Central memory CD4-positive, alpha-beta T cell (primary cell): ENCODE measurements at places on chromosomes 13 and 19.

GRCh38 chr13:108859197-108860012, 230.0 kb downstream of the MYO16 start:
- DNase-seq: no peak

DNA sequence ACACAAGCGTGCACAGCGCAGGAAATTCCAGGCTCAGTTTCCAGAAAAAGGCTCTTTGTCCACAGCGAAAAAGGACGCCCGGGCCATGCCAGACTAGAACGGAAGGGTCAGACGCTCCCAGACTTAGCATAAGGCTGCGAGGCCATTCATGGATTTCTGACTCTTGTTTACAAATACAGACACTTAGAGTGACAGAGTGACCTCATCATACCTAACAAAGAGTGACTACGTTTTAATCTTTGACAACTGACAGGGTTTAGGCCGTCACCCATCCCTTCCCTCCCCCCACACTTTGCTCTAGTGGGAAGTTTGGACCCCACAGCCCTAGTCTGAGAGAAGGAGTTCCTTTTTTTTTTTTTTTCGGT, 418 bp upstream of the ZNF709 start:
- no peak for DNase-seq

GRCh38 chr19:54674021-54674617, 11.3 kb downstream of the LILRB4 start:
- no peak for DNase-seq

DNA sequence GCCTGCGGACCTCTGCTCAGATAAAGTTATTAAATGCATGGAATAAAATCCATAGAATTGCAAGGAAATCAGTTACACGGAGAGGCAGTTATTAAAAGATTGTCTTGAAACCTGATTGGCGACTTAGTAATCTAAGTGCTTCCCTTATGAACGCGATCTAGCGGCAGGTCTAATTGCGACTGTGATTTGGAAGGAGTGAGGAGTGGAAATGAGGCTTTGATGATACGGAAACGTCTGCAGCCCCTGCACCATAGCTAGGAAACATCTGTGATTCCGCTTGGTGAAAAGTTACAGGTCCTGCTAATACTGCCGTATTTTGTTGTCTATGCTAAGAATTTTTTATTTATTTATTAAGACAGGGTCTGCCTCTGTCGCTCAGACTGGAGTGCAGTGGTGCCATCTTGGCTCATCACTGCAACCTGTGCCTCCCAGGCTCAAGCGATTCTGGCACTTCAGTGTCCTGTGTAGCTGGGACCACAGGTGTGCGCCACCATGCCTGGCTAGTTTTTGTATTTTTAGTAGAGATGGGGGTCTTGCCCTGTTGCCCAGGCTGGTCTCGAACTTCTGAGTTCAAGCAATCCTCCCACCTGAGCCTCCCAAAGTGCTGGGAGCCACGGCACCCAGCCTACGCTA, 887 bp downstream of the NDUFS7 start:
- DNase-seq: no peak

DNA sequence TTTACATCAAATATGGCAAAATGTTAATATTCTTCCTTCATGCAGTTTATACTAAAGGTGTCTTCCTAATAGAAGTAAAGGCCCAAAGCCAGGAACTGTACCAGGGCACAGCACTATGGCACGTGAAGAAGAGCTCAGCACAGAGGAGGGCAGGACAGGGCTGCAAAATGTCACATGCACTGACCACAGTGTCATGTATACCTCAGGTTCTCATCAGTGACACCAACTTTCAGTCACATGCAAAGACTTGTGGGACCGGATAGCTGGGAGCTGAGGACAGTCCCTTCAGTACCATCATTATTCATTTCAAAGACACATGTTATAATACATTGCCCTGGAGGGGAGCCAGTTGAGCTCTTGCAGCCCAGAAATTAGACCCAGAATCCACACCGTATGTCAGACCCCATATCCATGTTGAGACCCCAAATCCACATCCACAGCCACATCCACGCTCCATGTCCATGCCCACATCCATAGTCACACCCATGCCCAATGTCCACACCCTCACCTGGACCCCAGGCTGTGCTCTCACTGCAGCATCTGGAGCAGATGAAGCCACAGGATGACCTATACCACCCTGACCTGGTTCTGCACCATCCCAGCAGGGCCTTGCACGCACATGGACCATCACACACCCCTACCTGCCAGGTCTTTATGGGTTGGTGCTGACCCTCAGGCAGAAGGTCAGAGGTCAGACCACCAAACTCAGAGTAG, 111.8 kb downstream of the TUBA3C start:
- DNase-seq: no peak

GRCh38 chr13:90867336-90867683, 480.2 kb upstream of the MIR17HG start:
- no peak for DNase-seq

GRCh38 chr19:58394821-58395219, 636 bp upstream of the RNF225 start:
- no peak for DNase-seq

DNA sequence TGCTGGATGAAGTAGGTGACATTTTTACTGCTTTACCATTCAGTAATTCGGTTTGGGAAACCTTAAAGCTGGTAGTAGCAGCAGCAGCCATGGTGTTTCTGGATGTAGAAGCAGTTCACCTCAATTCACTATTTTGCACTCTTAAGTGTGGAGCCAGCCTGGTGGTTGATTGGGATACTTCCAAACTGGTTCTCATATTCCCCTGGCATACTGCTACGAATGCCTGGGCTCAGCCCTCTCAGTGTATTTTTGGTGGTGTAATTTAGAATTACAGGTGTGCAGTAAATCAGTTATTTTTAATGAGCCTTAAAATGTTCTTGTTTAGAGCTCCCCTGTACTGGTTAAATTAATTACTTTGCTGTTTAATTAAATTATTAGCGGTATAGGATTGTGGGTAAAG, 12.4 kb downstream of the HNRNPM start:
- DNase-seq: no peak

DNA sequence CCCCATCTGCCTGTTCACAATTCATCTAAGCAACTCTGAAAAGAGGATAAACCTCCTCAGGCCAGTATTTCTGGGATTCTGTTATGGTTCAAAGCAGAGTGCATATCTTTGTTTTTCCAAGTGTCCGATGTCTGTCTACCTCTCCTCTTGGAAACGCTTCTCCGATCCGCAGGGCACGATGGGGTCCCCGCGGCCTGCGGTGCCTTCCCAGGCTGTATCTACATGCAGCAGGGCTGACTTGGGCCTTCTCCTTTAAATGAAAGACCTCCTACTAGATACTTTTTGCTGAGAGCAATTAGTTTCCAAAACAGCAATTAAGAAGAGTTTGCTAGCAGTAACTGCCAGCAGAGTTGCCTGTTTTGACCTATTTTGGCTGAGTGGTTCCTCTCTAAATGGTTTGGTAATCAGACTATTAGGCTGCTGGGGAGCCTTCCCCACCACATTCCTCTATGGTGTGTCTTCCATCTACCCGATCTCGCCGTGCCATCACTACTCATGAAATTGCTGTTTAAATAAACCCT, 23.5 kb downstream of the COL4A2 start:
- no peak for DNase-seq

GRCh38 chr19:35848486-35848885, 3.8 kb downstream of the NPHS1 start:
- no peak for DNase-seq

DNA sequence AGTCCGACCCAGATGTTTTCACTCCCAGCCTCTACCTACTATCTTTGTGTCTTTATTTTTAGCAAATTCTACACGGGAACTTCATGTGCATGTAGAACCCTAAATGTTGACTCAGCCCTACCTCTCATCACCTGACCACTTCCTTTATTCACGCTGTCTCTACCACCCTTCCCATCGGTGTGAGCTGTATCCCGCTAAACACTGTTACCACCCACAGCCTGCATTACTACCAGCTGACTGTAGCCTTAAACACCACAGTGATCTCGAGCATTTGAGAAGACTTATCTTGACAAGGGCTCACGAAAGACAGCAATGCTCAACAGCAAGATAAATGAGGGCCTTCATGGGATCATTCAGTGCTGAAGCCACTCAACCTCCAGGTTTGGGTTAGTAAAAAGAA, 15.1 kb downstream of the NCR1 start:
- DNase-seq: no peak

DNA sequence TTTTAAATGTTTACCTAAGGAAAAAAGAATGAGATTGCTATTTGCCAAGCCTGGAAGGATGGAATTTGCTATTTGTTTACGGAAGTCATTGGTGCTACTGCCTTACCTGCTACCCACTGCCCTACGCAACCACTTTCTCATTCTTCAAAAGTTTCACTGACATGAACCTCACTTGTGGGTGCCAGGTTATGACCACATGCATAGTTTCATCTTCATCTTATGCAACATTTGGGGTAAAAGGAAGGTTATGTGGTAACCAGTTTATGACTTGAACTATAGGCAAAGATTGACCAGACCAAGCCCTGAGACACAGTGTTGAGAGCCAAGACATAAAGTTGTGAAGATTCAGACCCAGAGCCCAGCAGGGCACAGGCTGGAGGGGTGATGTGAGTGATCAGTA, 142.5 kb downstream of the LACC1 start:
- no peak for DNase-seq

- no peak for DNase-seq
Measured at GRCh38 chr13:110012102-110012739, 225.8 kb upstream of the IRS2 start.

DNA sequence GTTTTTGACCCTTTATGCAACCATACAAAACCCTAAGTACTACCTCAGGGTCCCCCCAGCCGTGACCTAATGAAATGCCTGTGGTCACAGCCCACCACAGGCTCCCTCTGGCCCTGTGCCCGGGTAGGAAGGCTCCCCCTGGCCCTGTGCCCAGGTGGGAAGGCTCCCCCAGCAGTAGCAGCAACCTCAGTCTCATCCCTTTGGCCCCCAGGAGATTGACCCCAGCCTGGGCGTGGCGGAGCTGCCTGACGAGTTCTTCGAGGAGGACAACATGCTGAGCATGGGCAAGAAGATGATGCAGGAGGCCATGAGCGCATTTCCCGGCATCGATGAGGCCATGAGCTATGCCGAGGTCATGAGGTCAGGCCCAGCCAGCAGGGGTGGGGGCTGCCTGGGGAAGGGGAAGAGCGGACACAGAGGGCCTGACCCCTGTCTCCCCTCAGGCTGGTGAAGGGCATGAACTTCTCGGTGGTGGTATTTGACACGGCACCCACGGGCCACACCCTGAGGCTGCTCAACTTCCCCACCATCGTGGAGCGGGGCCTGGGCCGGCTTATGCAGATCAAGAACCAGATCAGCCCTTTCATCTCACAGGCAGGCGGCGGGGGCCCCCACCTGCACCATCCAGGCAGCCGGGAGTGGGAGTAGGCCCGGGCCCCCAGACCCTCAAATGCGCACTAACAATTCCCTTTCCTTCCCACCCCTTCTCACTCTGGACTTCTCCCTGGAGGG, 6.3 kb upstream of the BEST2 start:
- DNase-seq: no peak

GRCh38 chr13:33583398-33583797, 234.6 kb upstream of the RFC3 start:
- no peak for DNase-seq

DNA sequence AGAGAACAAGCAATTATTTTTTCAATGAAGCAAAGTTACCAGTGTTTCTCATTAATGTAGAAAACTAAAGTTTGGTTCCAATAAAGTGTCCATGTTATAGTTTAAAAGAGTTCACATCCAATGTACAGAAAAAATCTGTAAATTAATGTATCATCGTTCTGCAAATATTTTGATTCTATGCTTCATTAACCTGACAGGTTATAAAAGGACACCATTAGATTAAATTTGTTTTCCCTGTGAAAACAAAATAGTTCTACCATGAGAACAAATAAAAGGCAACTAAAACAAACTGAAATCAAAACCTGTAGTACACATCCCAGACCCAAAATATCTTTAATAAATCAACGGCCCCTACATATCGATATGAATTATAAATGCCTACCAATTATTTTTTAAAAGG, 85.1 kb downstream of the ABCC4 start:
- DNase-seq: no peak

DNA sequence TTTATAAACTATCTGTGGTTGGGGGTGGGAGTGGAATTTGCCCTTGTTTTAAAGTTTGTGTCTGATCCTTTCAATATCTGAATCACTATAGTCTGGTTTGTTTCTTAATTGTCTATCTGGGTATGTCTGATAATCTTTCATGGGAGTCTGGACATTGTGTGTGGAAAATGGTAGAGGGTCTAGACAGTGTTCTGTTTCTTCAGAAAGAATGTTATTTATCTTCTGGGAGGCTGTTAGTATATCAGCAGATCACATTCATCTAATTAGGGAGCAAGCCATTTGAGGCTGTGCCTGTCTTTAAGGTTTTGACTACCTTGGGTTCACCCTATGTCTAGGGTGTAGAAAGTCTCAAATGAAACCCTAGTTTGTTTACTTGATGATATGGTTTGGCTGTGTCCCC, 110.5 kb downstream of the NDFIP2 start:
- DNase-seq: no peak

DNA sequence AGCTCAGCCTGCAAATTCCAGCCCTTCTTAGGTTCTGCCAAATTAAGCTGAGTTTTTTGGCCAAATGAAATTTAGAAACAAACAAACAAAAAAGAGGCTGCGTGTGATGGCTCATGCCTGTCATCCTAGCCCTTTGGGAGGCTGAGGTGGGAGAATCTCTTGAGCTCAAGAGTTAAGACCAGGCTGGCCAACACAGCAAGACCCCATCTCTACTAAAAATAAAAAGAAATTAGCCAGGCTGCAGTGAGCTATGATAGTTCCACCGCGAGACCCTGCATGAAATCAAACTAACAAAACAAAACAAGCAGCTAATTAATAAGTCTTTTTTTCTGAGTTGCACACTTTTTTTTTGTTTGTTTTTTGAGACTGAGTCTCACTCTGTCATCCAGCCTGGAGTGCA, 17.9 kb downstream of the NCAN start:
- DNase-seq: no peak

DNA sequence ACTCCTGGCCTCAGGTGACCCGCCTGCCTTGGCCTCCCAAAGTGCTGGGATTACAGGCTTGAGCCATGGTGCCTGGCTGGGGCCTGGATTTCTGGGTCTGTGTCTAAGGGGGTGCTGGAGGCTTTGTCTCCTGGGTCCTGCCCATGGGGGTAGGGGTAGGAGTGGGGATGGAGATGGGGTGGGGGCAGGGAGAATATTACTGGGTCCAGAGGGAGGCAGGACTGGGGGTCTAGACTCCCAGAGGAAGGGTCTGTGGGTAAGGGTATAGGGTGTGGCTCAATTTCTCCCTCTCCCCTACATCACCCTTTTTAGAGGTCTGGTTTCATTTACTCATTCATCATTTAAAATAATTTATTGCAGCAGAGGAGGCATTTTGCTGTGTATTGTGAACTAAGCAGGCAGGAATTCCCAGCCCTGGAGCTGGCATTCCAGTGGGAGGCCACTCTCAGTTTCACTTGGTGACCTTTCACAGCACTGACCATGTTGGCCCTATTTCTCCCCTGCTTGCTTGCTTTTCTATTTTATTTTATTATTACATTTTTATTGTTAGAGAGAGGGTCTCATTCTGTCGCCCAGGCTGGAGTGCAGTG, 810 bp upstream of the NFKBID start:
- DNase-seq: no peak

- no peak for DNase-seq
Measured at GRCh38 chr19:33273881-33274662, 28.3 kb downstream of the CEBPA start.

- peak; percentile 17 for DNase-seq
Measured at GRCh38 chr19:13012690-13013608, 17.7 kb downstream of the NFIX start.

- no peak for DNase-seq
Measured at GRCh38 chr13:55669051-55669450, 1471.7 kb upstream of the PRR20A start.
